ENCODE measurements at places on chromosomes 6 and 20. TPM values are rescaled to one million over a fixed set of nuclear protein-coding genes. Genes with fewer than 3 reads are reported as not detected.

CENPQ gene
- 3.2 TPM for total RNA-seq

WRNIP1 gene
- 45.1 TPM for total RNA-seq

HFE gene
- 4.5 TPM for total RNA-seq

HDGFL1 gene
- not detected for total RNA-seq

AVP gene
- not detected for total RNA-seq

OR2H2 gene
- not detected for total RNA-seq

OPRM1 gene
- not detected for total RNA-seq

LINC00237 gene
- not detected for total RNA-seq

VGLL2 gene
- not detected for total RNA-seq

TDRD6 gene
- 0.30 TPM for total RNA-seq

CCN6 gene
- total RNA-seq, result not detected

MUC21 gene
- total RNA-seq, result not detected

TMEM200A gene
- total RNA-seq, result 0.15 TPM

PPIL1 gene
- 60.3 TPM for total RNA-seq

FAM184A gene
- 2.2 TPM for total RNA-seq

HLA-DPA1 gene
- total RNA-seq, result 37.7 TPM

ADGB gene
- total RNA-seq, result not detected

DEFB123 gene
- total RNA-seq, result not detected

LRRN4 gene
- 0.99 TPM for total RNA-seq

HLA-DRA gene
- total RNA-seq, result 109 TPM

PLAGL2 gene
- total RNA-seq, result 6.7 TPM

SDCBP2 gene
- 1.5 TPM for total RNA-seq

GPSM3 gene
- 5.9 TPM for total RNA-seq
